ENCODE measurements at places on chromosomes 7 and 10.
A peak's percentile ranks its signal among the peaks of the same experiment; 100 is the strongest.

- DNase-seq, result no peak
Measured at GRCh38 chr7:158617737-158618128, 30.1 kb upstream of the PTPRN2 start.

DNA sequence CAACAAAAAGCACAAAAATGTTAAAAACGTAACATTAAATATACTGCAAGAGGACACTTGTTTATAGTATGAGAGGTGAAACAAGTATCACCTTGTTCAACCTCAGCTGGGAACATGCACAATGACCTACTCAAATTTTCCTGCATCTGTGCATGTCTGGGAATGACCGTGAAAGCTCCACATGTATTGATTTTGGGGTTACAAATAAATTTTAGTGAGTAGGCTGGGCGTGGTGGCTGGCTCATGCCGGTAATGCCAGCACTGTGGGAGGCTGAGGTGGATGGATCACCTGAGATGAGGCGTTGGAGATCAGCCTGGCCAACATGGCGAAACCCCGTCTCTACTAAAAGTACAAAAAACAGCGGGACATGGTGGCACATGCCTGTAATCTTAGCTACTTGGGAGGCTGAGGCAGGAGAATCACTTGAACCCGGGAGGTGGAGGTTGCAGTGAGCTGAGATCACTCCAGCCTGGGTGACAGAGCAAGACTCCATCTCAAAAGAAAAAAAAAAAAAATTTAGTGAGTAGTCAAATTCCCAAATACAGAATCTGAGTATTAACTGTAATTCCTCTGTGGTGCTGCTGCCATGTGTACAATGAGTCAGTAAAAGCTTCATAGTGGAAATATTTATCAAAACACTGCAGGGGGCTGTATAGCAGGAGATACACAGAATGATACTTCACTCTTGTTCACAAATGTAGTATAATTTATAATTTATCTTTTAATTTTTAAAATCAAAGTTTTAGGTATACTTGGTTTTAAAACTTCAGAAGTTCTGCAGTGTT lies 41.1 kb downstream of the SUGCT start:
- DNase-seq, result no peak

- peak; percentile 24 for DNase-seq
Measured at GRCh38 chr10:3622845-3623621, 162.0 kb downstream of the KLF6 start.

DNA sequence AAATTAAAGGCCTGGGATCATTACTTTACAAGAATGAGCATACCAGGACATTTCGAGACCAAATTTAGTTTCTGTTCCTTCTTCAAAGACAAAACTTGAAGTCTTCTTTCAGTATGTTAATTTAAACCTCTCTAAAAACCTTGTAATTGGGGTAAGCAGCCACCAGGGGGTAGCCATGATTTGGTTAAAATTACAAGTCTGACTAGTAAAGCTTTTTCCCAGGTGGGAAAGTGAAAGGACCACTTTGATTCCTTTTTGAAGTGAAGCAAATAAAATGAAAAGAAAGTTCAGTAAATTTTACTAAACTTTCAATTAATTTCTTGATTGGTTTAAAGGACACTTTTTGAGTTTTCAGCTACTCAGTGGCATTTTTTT lies 294.3 kb downstream of the BBS9 start:
- DNase-seq, result peak; percentile 7

- no peak for DNase-seq
Measured at GRCh38 chr10:12727832-12728215, 273.7 kb downstream of the CCDC3 start.

DNA sequence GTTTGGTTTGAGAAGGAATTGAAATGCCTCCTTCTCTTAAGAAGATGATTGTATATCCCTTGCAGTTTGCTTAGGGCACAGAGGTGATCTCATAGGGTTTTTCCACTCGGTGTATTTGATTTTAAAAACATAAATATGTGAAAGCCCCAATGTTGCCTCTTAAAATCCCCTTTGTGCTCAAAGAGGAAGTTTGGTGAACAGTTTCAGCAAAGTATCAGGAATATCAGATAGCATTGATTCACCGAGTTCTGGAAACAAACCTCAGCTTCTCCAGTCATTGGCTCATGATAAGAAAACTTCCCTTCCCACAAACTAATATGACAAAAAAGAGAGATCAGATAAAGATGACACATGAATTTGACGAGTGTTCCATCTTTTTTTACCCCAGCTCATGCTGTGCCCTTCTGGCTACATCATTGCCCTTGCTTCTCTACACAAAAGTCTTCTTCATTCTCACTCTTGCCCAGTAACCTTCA lies 20.1 kb upstream of the SMNDC1 start:
- DNase-seq, result no peak

DNA sequence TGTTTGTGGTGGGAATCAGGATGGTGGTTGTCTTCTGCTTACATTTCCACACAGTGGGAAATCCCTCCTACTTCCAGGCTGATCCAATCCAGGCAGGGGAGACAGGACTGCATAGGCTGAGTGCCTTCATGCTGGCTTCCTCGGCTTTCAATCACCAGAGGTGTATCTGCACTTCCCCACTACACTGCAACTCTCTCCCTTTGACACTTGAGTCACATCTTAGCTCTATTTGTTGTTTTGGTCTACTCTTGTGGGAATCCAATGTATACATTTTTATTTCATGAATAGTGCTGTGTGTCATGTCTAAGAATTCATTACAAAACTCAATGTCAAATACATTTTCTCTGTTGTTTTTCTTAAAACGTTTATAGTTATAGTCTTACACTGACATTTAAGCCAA lies 735.6 kb downstream of the XPNPEP1 start:
- DNase-seq, result no peak

DNA sequence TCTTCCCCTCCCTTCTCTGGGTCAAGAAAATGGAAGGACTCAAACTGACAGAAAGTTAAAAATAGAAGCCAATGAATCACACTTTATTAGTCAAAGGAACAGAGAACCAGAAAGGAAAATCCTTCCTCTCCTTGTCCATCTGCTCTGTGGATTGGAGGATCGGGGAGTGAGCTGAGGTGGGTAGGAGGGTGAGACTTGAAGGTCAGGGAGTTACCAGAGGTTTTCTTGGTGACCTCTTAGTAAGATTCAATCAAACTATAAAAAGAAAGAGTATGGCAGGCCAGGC lies 12.2 kb downstream of the TLX1 start:
- no peak for DNase-seq

DNA sequence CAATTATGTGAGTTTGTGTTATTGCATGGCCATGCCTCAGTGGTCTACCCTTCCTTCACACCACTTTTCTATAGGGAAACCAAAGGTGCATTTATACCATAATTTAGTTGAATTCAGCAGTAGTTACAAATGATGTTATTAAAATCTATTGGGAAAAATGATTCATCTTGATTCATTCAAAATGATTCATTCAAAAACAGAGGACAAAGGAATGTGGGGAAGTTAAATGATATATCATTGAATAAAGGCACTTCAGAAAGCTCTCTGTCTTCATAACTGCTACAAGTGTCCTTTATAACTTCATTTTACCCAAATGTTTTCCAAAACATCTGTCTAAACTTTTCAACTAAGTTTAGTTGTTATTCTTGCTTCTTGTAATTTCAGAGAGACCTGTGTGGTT lies 722.9 kb downstream of the GRM8 start:
- DNase-seq, result no peak

DNA sequence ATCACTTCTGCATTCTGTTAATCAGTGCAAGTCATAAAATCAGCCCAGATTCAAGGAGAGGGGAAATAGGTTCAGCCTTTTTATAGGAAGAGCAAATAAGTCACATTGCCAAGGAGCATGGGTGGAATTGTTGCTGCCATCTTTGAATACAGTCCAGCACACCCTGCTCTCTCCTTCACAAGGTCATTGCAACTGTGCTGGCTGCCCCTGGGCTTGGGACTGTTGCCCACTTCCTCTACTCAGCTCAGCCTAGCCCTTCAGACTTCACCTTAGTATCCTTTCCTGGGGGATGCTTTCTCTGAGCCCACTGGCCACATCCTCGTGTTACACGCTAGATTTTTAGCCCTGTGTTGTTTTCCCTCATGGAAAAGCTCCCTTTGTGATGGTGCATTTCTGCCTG lies 527.7 kb downstream of the GALNT17 start:
- DNase-seq, result no peak
